Transverse colon (tissue), 4 donors: ENCODE measurements at places on chromosomes 13 and 19. TPM values are rescaled to one million over a fixed set of nuclear protein-coding genes. Genes with fewer than 3 reads are reported as not detected.

The HCST gene
- not detected for total RNA-seq

The CYSLTR2 gene
- 0.16 TPM for total RNA-seq

The SLC6A16 gene
- total RNA-seq: 0.48 TPM

The NCR1 gene
- 0.41 TPM for total RNA-seq

The MATK gene
- total RNA-seq: 0.60 TPM

DNA sequence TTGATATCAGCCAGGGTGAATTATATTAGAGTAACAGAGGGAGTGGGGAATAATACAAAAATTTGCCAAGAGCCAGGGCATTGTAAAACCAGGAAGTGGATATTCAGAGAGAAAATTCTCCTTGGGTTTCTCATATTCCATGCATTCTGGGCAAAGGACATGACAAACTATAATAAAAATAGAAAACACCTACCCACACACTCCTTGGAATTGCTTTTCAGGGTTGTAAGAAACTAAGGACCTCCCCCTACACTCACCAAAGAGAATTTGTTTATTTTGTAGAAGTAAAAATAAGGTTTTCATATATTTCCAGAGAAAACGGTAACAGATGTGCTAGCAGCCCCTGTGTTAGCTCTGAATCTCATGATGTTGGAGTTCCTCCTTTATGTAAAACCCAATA is 649.6 kb downstream of the SLITRK1 start:
- no peak for DNase-seq
- H3K4me1 ChIP-seq: no peaks in the 10 kb centered on the region
- H3K36me3 ChIP-seq: no peaks in the 10 kb centered on the region
- H3K4me3 ChIP-seq: no peak overlapping the region
- H3K27me3 ChIP-seq: no peaks in the 10 kb centered on the region

DNA sequence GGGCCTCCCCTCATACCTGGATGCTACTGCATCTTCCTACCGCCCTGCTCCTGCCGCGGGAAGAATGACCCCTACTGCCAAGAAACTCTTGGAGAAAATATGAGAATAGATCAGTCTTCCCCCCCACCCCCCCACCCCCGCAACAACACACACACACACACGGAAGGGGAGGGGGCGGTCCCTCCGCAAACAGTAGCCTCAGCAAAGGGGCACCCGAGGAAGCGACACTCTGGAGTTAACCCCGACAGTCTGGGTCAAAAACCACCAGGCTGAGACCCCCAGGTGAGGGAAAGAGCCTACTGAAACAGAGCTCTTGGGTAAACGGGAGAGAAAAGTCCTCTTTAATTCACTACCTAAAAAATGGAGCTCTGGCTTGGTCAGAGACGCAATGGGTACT is 1.2 kb downstream of the MED26 start:
- H3K36me3 ChIP-seq: peaks cover 11% of the 10 kb centered on the region
- peak overlapping the region; percentile 99 for H3K4me3 ChIP-seq
- no peak for DNase-seq
- no peaks in the 10 kb centered on the region for H3K27me3 ChIP-seq
- H3K4me1 ChIP-seq: peaks cover 20% of the 10 kb centered on the region

DNA sequence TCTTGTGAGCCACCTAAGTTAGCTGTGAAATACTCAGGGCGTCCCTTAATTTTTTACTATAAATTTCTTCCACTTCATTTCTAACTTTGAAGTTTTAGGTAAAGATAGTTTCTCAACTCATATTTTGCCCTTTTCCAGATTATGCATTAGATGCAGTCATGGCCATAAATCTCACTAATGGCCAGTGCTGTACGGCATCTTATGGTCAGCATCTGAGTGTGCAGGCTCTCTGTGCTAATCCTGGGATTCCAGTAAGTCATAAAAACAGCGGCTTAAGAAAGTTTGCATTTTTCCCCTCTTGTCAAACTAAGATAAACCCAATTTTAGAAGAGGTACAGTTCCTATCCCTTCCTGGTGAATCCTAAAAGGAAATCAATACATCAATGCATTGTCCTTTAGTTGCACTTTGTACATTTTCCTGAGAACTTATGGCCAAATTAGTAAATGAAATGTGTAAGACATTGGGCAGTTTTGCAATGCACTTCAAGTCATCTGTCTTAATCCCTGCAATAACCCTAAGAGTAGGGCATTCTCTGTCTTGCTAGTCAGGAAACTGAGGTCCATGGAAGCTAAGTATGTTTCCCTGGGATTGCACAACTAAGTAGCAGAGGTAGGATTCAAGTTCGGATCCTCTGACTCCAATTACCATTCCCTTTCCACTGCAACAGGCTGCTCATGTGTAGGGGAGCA is 146.2 kb downstream of the DCT start:
- no peak for DNase-seq
- H3K27me3 ChIP-seq: no peaks in the 10 kb centered on the region
- H3K27ac ChIP-seq: peak overlapping the region; percentile 54

DNA sequence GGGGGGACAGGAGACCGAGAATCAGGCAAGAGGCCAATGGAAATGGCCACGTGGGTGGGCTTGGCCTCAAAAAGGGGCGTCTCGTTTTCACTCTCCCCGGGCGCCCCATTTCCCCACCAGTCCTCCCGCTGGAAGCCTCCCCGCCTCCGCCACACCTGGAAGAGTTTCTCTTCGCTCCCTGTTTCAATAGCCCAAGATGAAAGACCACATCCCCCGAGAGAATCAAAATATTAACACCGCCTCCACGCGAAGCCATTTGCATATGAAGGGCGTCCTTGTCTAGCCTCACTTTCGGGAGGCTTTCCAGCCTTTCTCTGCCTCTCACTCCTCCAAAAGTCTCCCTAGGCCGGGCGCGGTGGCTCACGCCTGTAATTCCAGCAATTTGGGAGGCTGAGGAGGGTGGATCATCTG is 691 bp upstream of the OLFM2 start:
- no peak overlapping the region for H3K27ac ChIP-seq
- H3K4me1 ChIP-seq: peaks cover 20% of the 10 kb centered on the region
- no peak for DNase-seq
- no peaks in the 10 kb centered on the region for H3K36me3 ChIP-seq
- peaks cover 57% of the 10 kb centered on the region for H3K27me3 ChIP-seq
- H3K4me3 ChIP-seq: no peak overlapping the region

DNA sequence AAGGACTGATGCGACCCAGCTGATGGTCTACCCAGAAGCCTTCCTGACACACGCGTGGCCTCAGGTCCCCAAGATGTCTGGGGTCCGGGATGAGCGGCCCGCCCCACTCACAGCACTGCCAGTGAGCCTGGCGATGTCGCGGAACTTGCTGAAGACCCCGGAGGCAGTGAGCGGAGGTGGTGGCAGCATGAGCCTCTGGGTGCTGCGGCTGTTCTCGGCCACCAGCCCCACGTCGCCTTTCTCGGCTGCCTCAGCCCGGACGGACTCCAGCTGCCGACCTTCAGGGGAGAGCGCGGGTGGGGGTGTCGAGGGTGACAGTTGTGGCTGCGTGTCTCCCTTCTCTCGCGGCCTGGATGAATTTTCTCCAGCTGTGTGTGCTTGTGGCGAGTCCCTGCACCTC is 26.8 kb upstream of the PLA2G4C start:
- no peak overlapping the region for H3K27ac ChIP-seq
- H3K36me3 ChIP-seq: no peaks in the 10 kb centered on the region

GRCh38 chr19:2237051-2237868 is 636 bp downstream of the SF3A2 start:
- H3K4me3 ChIP-seq: peak overlapping the region; percentile 98
- no peaks in the 10 kb centered on the region for H3K36me3 ChIP-seq
- H3K4me1 ChIP-seq: peaks cover 52% of the 10 kb centered on the region
- no peaks in the 10 kb centered on the region for H3K27me3 ChIP-seq
- peak overlapping the region; percentile 99 for H3K27ac ChIP-seq
- no peak for DNase-seq
